ENCODE measurements at places on chromosomes 1 and 21. TPM values are rescaled to one million over a fixed set of nuclear protein-coding genes. Genes with fewer than 3 reads are reported as not detected.

- no peak for DNase-seq
These were observed 38.1 kb downstream of the B3GALT5 start for GRCh38 chr21:39650801-39651200.

DNA sequence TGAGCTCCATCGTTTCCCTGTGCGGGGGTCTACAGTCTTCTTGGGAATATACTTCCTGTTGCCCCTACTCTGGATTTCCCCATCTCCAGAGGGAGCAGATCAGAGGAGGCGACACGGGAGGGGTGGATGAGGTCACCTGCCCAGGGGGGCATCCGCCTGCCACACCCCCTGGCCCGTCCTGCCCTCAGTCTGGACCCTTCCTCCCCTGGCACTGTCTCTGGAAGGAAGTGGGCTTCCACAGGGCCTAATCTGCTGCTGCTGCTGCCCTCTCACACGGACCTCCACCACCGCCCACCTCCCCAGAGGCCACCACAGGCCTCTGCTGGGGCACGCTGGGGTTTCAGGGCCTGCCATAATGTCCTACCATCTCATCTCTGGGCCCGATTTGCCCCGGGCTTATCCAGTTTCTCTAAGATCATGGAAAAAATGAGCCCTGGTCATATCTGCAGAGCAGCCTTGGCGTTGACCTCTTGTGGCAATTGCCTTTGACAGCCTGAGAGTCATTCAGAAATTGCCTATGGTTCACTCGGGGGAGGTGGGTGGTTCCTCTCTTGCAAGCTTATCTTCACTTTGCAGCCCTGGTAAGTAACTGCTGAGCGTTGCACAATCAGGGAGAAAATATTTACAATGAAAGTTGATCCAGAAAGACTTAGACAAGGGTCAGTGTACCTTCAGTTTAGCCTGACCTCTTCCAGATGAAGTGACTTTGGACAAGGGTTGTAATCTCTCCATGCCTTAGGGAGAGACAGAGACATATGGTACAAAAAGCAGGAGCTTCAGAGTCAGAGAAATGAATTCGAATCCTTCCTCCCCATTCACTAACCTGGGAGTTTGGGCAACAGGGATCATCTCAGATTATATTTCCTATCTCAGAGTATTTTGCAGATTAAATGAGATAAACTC lies 252.4 kb downstream of the TOMM20 start:
- no peak for DNase-seq

DNA sequence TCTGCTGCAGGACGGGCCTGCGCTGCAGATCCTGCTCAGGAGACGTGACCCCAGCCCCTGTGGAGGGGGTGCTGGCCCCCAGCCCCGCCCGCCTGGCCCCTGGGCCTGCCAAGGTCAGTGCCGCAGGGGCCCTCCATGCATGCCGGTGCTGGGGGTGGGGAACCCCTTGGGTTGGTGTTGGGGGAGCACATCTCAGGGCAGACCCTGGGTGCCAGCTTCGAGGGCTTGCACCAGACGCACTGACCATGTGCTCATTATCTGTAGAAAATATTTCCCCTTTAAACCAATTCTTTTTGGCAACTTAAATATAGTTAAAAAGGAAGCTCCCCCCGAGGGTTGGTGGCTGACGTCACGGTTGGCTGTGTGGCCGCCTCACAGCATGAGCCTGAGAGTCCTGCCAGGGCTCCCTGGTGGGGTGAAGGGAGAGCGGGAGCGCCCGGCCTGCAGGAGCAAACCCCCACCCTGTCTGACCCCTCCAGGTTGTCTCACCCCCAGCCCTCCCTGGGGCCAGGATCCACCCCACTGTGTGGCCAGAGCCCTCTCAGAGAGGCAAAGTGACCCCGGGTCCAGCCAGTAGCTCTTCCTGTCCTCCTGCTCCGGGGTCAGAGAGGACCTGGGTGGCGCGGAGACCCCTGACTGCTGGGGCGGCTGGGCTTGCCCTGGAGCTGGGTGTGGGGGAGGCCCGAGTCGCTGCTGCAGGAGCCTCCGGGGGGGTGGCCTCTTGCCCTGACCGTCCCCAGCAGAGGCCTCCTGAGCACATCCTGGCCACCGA lies 5.3 kb upstream of the PFKL start:
- no peak for DNase-seq

GRCh38 chr1:210132582-210132981 lies 100.0 kb upstream of the SERTAD4 start:
- peak; percentile 72 for DNase-seq

DNA sequence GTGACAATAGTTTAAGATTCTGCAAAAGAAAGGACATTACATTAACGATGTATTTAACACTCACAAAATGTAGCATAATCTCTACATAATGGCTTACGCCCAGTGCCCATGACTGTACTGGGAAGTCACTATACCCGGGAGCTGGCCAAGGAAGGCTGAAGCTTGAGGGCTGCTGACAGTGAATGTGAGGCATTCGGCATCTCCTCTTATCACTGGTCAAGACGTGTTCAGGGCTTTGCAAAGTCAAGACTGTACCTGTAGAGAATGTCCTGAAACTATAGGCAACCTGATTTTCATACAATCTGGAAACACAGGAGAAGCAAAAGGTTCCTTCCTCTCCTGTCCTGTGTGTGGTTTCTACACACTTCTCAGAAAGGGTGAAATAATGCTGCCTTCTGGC lies 12.7 kb upstream of the IFNGR2 start:
- DNase-seq: no peak

DNA sequence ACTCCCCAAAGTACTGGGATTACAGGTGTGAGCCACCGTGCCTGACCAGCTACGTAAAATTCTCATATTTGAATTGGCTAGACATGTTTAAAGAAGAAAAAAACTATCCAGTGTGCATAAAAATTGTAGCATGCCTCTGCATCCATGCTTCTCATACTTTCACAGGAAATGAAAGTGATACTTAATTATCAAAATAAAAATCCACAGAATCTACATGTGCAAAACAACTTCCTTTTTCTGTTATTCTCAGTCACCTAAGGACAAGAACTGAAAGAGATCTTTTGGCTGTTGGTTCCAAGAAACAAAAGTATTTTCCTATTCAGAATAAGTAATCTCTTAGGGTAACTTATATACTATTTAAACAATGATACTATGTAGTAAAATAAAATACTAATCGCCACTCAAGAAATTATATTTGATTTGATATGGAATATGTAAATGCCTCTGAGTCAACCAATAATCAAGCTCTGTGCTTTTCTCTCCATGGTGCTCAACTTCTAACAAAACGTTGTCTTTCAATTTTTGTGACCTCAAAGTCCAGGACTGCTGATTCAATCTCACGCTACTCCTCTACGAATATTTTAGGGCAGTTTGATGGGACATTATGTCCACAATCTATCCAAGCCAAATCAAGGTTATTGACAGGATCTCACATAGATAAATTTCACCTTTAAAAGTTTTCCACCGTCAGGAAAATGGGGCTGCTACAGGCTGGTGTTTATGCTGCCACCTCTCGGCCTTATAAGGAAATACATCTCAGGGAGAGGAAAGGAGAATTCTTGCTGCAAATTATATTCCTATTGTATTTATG lies 102.7 kb downstream of the ZNF281 start:
- peak; percentile 60 for DNase-seq

Gene C1orf210
- 9.3 TPM for polyA plus RNA-seq

Gene PRMT6
- polyA plus RNA-seq: 27.9 TPM

Gene MATN1
- polyA plus RNA-seq: 0.21 TPM

Gene BMP8A
- not detected for polyA plus RNA-seq

Gene ATP13A2
- polyA plus RNA-seq: 31.8 TPM

Gene ZNF683
- not detected for polyA plus RNA-seq
